ENCODE measurements at places on chromosomes 6 and 20. TPM values are rescaled to one million over a fixed set of nuclear protein-coding genes. Genes with fewer than 3 reads are reported as not detected.
A peak's percentile ranks its signal among the peaks of the same experiment; 100 is the strongest.

- DNase-seq: no peak
- no peak overlapping the region for H3K4me3 ChIP-seq
- H3K27me3 ChIP-seq: no peaks in the 10 kb centered on the region
- H3K27ac ChIP-seq: no peak overlapping the region
Observed at GRCh38 chr6:113524826-113525225, 332.3 kb upstream of the MARCKS start.

GRCh38 chr20:16260911-16261310, 312.3 kb downstream of the KIF16B start:
- no peaks in the 10 kb centered on the region for H3K27me3 ChIP-seq
- H3K4me3 ChIP-seq: no peak overlapping the region
- H3K4me1 ChIP-seq: no peaks in the 10 kb centered on the region
- no peak overlapping the region for H3K27ac ChIP-seq

DNA sequence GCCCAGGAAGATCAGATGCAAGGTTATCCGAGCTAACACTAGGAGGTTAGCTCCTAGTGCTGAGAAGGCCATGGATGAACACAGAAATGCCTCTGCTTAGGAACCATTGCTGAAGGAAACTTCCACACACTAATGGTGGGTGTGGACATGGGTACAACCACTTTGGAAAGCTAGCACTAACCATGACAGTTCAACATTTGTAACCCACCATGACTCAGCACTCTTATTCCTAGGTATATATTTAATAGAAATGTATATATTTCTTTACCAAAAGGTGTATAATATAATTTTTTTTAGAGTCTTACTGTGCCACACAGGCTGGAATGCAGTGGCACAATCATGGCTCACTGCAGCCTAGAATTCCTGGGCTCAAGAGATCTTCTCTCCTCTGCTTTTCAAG, 85.3 kb upstream of the BTBD3 start:
- no peak overlapping the region for H3K27ac ChIP-seq
- no peak for DNase-seq
- no peaks in the 10 kb centered on the region for H3K36me3 ChIP-seq
- no peaks in the 10 kb centered on the region for H3K27me3 ChIP-seq
- H3K4me3 ChIP-seq: no peak overlapping the region
- H3K4me1 ChIP-seq: no peaks in the 10 kb centered on the region

The MLN gene
- total RNA-seq: not detected

GRCh38 chr6:11324453-11325015, 92.1 kb upstream of the NEDD9 start:
- peak; percentile 53 for DNase-seq
- peaks cover 60% of the 10 kb centered on the region for H3K36me3 ChIP-seq
- no peaks in the 10 kb centered on the region for H3K27me3 ChIP-seq
- no peak overlapping the region for H3K4me3 ChIP-seq

DNA sequence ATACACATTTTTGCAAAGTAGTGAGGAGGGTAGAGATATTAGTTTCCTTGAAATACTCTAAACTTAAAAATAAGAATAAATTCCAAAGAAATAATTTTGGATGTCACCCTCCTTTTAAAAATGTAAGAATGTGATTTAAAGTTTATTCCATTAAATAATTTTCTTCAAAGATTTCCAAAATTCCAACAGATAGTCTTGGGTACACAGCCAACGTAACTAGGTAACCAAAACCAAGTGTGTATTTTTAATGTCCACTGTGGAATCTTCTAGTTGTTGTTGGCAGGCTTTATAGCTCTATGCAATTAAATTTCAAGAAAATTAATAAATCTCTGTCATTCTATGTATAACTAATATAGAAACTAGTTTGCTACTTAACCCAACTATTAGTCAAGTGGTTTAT, 101.3 kb downstream of the COL21A1 start:
- no peak overlapping the region for H3K4me3 ChIP-seq
- no peak for DNase-seq
- no peaks in the 10 kb centered on the region for H3K36me3 ChIP-seq
- H3K27ac ChIP-seq: no peak overlapping the region

GRCh38 chr6:40982917-40983316, 56.1 kb downstream of the UNC5CL start:
- no peak for DNase-seq
- peaks cover 46% of the 10 kb centered on the region for H3K27me3 ChIP-seq
- no peaks in the 10 kb centered on the region for H3K36me3 ChIP-seq
- no peak overlapping the region for H3K4me3 ChIP-seq
- no peak overlapping the region for H3K27ac ChIP-seq
- no peaks in the 10 kb centered on the region for H3K4me1 ChIP-seq

DNA sequence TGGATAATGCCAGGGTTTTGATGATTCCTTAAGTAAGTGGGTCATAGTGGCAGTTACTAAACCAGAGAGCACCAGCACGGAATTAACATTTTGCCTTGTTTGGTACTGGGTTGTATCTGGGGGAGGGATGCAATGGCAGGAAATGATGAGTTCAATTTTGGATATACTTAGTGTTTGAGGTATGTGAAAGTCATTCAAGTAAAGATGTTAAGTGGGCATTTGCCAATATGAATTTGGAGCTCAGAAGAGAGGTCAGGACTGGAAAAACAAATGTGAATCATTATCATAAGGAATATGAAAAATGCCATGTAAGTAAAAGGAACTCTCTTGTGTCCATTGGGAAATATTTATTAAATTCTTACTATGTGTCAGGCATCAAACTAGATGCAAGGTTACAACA, 6.2 kb downstream of the PXT1 start:
- no peak overlapping the region for H3K27ac ChIP-seq
- H3K4me3 ChIP-seq: no peak overlapping the region
- H3K36me3 ChIP-seq: no peaks in the 10 kb centered on the region
- no peak for DNase-seq
- H3K27me3 ChIP-seq: no peaks in the 10 kb centered on the region

The MSH5 gene
- total RNA-seq: 60.1 TPM

The CCDC170 gene
- not detected for total RNA-seq

All from activated CD4-positive, alpha-beta memory T cell treated with anti-CD3 and anti-CD28 coated beads, Interleukin-2, amount 10 ng/mL, durations not matched to agents 7 days and 5 days (primary cell).